ENCODE measurements at places on chromosomes 12 and 14.

- DNase-seq: peak; percentile 14
Measured at GRCh38 chr12:753611-754472, 1.5 kb downstream of the WNK1 start.

DNA sequence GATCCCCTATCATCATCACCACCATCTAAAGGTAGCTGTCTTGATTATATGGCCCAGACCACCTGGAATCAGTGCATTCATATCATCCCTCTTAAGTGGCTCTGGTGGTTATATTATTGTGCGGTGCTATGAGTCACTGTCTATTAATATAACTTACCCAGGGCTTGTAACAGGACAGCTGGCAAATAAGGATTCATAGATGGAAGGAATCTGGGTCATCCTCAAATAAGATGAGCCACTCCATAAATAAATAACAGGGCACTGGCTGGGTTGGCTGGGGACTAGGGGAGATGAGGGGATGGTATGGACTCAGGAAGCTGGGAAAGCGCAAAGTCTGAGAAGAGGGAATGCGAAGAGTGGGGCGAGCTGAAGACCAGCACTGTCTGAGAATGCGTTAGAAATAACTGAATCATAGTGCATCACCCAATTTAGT, 216.1 kb downstream of the NUAK1 start:
- DNase-seq: peak; percentile 86

- no peak for DNase-seq
Measured at GRCh38 chr14:94020267-94020666, 5.9 kb upstream of the OTUB2 start.

DNA sequence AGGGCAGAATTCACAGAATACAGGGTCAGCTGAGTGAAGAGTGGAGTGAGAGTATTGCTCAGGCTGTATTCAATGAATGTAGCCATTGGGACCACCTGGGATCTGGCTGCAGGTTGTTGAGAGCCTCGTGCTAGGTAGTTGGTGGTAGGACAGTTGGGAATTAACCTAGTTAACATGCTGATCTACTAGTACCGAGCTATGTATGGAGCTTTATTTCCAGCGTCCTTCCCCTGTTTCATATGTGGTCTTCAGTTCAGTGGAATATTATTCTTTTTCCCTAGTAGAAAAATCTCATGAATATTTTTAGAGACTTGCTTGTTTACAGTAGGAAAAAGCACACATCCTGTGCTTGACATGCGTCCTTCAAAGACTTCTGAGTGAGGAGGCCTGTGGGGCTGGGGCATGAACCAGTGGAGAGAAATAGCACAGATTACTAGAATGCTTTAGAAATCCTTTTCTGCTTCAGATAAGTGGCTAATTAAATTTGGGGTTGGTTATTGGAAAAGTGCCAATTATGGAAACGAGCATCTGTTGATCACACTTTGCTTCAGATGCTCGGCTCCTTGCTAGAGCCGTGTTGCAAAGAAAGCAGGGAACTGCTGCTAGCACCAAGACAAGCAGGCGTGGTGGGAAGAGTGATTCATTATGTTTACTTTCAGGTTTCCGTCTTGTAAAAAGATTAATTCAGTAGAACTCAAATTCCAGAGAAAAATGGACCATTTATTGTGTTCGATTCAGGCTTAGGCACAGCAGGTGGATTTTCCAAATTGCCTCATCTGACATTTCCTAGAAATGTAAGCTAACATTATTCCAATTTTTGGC, 53.6 kb downstream of the ARF6 start:
- peak; percentile 69 for DNase-seq

DNA sequence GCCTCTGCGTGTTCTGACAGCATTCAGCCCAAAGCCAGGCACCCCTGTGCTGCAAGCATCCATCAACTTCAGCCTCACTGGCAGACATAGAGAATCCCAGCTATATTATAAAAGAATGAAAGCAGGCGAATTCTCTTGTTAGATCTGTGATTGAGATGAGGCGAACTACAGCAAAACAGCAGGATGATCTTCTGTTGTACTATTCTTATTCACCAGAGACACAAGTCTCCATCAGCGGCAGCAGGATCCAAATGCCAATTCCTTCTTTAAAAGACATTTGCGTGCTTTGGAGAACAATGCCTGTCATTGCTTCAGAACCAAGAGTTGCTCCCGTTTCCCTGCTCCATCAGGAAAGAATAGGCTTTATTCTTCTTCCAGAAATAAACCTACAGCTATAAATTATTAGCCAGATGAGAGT, 188.9 kb downstream of the SLC41A2 start:
- no peak for DNase-seq

GRCh38 chr12:67299526-67299925, 30.4 kb downstream of the CAND1 start:
- no peak for DNase-seq

DNA sequence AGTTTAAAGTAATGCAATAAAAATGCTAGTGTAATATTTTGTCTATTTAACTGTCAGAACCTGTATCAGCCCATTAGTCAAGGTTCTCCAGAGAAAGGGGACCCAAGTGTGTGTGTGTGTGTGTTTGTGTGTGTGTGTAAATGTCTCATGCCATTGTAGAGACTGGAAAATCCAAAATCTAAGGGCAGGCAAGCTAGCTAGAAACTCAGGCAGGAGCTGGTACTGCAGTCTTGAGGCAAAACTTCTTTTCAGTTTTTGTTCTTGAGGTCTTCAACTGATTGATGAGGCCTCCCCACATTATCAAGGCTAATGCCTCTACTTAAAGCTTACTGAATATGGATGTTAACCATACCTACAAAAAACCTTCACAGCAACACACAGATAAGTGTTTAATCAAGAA, 126.7 kb downstream of the PRKD1 start:
- no peak for DNase-seq

DNA sequence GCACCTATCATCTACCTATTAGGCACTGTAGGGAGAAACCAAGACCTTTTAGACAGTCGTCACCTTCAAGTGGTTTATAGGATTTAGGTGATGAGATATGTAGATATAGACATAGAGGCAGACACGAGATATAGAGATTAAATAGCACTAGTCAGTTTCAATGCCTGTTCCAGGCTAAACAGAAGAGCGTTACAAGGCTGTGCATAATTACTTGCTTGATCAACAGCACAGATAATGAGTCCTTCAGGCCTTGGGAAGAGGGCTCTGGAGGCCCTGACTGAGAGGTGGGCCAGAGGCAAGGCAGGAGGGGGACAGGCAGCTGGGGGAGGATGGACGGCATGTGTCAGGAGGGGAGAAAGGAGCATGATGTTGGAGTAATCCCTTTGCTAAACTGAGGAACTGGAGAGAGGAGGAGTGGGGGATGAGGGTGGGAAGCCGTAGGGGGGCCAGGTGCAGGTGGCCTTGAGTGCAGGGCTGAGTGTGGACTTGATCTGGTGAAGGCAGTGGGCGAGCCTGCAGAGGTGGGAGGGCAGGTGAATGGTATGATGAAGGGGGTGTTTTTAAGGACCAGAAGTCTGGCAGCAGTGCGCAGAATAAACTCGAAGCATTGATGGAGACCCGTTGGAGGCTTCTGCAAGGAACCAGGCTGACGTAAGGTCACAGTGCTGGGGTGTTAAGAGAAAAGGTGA, 43.9 kb upstream of the ATP23 start:
- no peak for DNase-seq

DNA sequence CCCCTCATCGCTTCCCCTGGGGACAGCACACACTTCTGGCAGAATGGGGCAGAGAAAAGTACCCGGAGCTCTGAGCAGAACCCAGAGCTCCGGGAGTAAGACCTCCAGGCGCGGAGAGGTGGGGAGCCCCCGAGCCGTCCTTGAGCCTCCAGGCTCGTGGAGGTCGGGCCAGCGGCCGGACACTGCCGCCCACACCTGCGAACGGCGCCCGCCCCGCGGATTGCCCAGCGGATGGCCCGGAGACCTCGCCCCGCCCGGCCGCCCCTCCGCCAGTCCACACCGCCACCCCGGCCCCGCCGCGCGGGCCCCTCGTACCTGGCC, 344 bp downstream of the SPTLC2 start:
- DNase-seq: no peak

DNA sequence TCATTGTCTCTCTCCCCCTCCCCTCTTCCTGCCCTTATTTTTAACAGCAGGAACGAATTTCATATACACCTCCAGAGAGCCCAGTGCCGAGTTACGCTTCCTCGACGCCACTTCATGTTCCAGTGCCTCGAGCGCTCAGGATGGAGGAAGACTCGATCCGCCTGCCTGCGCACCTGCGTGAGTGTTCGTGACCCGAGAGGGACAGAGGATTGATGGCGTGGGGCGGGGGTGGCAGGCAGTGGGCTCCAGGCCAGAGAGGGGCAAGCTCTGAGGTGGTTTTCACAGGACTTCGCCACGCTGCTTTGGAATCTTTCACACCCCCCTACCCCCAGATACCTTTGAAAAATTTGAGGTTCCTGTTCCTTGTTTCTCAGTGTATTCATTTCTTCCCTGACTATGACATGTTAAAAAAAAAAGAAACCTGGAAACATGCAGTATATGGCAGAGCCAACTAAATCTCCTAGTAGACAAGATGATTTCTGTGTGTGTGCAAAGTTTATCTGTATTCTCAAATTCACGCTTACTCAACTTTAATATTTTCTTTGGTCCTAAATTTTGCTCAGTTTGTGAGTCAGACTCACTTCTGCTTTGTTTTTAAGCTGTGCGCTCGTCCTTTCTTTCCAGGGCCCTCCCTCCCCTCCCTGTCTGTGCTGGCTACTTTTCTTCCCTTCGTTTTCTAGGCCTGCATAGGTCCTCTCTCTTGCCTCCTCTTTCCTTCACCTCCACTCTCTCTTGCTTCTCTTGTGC, 103.1 kb downstream of the ETV6 start:
- no peak for DNase-seq

DNA sequence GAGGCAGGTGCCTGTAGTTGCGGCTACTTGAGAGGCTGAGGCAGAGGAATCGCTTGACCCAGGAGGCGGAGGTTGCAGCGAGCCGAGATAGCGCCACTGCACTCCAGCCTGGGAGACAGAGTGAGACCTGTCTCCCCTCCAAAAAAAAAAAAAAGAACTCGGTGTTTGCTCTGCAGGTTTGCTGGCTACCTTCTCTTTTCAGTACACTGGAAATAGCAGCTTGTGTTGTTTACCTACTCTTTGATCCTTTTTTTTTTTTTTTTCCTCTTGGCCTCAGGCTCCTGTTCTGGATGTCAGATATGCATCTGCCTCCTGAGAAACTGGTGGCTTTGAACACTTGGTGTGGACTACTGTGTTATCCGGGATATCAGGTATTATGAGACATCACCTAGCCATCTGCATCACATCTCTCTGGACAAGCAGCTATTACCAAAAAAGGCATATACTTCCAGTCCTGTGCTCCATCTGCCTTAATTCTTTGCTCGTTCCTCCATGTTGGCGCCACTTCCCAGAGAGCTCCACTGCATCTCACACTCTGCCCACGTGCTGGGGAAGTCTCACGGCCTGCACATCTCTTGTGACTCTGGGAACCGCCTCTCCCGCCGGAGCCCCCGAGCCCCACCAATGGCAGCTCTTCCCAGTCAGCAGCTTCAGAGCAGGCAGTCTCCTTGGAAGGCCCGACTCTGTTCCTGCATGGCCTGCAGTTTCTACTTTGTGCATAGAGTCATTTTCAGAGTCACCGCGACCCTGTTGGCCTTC, 50.9 kb upstream of the TRAF3 start:
- DNase-seq: no peak

- DNase-seq: no peak
Measured at GRCh38 chr12:58570411-58570810, 349.9 kb downstream of the LRIG3 start.

DNA sequence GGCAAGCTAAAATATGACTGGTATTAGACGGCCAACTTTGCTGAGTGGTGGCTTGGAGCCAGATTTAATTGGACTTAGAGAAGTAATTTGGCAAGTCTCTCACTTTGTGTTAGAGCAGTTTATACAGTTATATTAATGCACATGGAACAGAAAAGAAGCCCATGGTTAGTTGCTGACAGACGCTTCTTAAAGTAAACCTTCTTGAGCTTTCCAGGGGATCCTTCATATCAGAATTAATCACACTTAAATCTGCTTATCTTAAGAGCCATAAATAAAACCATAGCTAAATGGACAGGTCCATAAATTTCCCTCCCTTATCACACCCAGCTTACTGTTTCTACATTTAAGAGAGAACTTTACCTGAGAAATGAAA, 9.6 kb downstream of the GSG1 start:
- no peak for DNase-seq

DNA sequence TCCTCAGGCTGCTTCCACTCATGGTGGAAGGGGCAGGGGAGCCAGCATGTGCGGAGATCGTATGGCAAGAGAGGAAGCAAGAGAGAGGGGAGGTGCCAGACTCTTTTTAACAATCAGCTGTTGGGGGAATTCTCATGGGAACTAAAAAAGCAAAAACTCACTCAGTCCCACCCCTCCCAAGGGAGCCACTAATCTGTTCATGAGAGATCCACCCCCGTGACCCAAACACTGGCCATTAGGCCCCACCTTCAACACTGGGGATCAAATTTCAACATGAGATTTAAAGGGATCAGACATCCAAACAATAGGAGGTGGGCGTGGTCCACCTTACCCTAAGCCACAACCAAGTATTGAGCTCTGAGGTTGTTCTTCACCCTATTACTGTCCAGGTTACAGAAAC, 375.1 kb downstream of the GRIN2B start:
- no peak for DNase-seq

DNA sequence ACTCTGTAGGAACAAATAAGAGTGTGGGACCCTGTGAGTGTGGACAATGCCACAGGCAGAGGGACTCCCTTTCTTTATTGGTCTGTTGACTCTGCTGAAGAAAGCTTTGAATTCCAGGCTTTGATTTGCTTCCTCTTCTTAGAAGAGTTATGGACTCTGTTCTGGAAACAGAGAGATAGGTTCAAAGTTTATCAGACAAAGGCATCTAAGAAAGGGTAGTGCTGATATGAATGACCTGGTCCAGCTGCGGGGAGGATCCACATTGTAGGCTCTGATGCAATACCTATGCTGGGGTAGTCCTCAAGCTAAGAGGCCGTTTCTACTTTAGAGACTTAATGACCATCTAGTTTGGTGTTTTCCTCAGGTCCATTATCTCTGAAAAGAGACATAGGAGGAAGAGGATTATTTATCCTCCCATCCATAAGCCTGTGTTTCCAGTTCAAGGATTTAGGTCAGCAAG, 10.7 kb upstream of the IKZF4 start:
- no peak for DNase-seq

- DNase-seq: peak; percentile 49
Measured at GRCh38 chr12:64160711-64161060, 61.4 kb downstream of the KICS2 start.

DNA sequence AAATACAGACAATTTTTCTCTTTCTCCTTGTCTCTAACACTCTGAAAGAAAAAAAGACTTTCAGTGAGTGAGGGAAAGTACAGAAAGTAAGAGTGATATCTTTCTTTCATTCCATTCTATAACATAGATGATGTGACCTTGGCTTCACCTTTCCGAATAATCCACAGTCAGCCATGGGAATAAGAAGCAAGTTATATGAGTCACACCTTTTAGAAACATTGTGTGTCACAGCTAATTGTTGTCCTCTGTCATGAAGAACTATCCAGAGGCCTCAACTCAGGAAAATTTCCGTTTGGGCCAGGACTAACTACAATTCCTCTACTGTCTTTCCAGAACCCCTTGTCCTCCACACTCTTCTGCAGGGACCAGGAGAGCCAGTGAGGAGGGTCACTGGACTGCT, 209.7 kb upstream of the FAR2 start:
- no peak for DNase-seq
